ENCODE measurements at places on chromosomes 12 and 14.

GRCh38 chr12:54579258-54579657 is 9.2 kb downstream of the PPP1R1A start:
- no peak for DNase-seq

DNA sequence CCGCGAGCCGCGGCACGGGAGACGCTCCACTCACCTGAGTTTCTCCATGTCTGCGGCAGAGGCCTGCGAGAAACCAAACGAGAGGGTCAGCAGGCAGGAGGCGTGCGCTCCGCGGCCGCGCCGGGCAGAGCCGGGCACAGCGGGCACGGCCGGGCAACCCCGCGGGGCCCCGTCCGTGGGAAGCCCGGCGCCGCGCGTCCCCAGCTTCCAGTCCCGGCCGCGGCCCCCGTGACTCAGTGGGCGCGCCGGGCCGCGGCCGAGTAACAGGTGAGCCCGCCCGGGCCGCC is 19.4 kb downstream of the BEGAIN start:
- no peak for DNase-seq

DNA sequence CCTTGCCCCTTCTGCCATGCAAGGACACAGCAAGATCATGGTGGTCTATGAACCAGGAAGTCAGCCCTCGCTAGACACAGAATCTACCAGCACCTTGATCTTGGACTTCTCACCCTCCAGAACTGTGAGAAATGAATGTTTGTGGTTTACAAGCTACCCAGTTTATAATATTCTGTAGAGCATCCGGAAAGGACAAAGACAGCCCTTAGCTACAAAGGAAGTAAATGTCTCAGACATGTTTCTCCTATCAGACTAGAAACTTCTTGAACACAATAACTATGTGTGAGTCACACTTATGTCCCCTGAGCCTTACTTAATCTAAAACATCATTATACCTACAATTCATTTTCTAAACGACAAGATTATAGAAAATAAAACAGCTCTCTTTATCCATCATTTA is 176.7 kb downstream of the KLHL28 start:
- peak; percentile 61 for DNase-seq

DNA sequence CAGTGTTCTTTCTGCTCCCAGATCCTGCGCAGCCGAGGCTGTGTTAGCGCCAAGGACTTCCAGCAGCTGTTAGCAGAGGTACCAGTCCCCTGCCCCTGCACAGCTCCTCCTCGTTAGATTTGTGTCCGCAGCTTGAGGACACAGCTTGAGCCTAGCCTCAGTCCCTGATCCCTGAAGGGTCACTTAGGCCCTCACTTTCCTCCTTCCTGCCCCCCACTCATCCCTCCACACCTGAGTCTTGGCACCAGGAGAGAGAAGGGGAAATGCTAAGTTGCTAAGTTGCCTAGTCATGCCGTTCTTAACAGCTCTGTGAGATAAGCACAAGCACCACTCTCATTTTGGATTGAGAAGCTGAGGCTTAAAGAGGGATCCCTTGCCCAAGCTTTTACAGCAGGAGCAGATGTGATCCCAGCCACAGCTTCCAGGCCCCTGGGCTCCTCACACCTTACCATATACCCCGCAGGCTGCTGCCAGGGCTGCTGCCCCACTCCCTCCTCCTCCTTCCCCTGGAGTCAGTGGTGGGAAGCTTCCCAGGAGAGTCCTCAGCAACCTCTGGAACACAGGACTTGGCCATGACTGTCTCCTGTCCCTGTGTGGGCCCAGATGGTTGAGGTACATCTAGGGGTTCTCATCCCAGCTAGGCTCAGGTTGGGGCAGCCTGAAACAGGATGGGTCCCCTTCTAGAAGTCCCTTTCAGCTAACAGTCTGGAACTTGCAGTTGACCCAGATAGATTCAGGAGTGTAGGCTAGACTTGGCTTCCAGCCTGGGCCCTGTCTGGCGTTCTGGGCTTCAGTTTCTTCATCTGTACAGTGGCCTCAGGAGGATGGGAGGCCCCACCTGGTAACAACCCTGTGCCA is 975 bp downstream of the OGFOD2 start:
- DNase-seq = no peak

- DNase-seq = no peak
Observed at GRCh38 chr12:116392061-116392460, 114.6 kb upstream of the MED13L start.

DNA sequence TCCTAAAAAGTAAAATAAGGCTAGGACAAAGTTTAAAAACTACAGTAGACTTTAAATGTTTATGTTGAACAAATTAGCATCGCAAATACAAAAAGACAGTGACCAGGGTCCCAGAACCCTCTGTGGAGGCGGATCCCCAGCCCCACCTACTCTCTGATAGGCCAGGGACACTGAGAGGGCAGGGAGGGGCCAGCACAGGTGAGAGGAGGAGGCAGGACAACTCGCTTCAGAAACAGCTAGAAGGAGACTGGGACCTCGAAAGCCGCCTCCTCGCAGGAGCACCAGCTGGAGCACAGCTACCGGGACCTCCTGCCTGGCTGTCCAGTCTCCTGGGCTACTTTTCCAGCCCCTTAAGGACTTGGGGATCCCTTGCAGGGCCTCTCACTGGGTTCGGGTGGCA is 992 bp downstream of the DNAH10 start:
- DNase-seq = no peak

DNA sequence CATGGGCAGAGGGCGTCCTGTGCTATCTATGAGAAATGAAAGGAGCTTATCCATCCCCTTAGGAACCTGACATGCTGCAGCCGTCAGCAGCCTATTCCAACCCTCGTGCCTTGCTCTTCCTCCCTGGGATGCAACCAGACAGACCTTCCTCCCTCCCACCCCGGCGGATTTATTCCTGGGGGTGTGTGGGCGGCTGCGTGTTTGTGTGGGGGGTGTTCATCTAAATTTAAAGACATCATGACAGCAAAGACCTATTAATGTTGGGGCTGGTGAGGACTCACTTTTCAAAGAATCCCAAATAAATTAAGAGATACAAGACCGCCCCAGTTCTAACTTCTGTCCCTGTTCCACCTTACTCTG is 52.0 kb downstream of the WSCD2 start:
- DNase-seq = no peak

GRCh38 chr14:29554335-29554734 is 373.3 kb downstream of the PRKD1 start:
- DNase-seq = no peak

- DNase-seq = peak; percentile 26
Observed at GRCh38 chr12:642633-643474, 20.4 kb downstream of the NINJ2 start.

DNA sequence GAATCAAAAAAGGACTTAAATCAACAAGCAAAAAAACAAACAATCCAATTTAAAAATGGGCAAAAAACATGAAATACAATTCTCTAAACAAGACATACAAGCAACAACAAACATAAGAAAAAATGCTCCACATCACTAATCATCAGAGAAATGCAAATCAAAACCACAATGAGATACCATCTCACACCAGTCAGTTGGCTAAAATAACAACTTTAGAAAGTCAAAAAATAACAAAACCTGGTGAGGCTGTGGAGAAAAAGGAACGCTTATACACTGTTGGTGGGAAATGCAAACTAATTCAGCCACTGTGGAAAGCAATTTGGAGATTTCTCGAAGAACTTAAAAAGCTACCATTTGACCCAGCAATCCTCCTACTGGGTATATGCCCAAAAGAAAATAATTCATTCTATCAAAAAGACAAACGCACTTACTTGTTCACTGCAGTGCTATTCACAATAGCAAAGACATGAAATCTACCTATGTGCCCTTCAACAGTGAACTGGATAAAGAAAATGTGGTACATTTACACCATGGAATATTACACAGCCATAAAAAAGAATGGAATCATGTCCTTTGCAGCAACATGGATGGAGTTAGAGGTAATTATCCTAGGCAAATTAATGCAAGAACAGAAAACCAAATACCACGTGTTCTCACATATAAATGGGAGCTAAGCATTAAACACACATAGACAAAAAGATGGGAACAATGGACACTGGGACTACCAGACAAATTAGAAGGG is 26.9 kb downstream of the PRKD1 start:
- no peak for DNase-seq

DNA sequence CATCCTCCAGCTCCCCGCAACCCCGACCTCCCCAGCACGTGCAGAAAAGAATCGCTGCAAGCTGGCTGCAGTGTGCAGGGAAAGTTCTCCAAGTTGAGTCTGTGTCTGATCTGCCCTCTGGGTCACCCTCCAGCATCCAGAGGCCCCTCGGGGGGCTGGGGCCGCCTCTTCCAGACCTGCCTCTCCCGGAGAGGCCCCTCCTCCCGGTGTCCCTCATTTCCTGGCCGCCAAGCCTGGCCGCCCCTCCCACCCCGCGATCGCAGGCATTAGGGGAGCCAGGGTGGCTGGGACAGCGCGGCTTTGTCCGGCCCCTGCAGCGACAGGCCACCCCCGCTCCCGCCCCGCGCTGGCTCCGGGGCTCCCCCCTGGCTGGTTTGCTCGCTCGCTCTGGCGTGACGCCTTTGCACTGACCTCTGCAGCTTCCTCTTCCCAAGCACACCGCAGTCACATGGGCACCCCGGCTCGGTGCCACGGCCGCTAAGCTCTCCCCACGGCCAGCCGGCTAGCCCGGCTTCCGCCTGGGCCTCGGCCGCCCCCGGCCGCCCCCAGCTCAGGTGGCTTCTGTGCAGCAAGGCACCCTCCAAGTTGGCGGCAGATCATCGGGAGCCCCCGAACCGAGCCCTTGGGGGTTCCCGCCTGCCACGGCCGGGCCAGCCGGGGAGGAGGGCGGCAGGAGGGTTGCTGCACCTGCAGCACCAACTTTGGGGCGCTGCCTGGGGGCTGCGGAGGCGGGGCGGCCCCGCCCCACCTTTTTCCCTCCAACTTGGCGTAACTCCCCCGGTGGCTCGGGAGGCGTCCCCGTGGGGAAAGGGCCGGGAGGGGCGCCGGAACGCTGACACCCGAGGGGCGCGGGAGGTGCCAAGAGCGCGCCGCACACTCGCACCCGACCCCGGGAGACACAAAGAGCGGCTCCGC is 43.7 kb downstream of the KDM2B start:
- peak; percentile 73 for DNase-seq

GRCh38 chr14:55103005-55103640 is 25.9 kb upstream of the LGALS3 start:
- peak; percentile 96 for DNase-seq

GRCh38 chr14:25389948-25390347 is 340.0 kb upstream of the STXBP6 start:
- no peak for DNase-seq

GRCh38 chr12:12398026-12398859 is 41.4 kb downstream of the BORCS5 start:
- peak; percentile 95 for DNase-seq

- DNase-seq = no peak
Observed at GRCh38 chr14:94653321-94653720, 41.1 kb downstream of the SERPINA3 start.

GRCh38 chr14:90781876-90782275 is 34.4 kb downstream of the TTC7B start:
- DNase-seq = no peak

GRCh38 chr12:101819467-101819866 is 11.3 kb downstream of the GNPTAB start:
- DNase-seq = no peak

- DNase-seq = no peak
Observed at GRCh38 chr14:76955575-76956315, 72.8 kb downstream of the IRF2BPL start.

- no peak for DNase-seq
Observed at GRCh38 chr14:56905282-56905681, 95.0 kb upstream of the OTX2 start.

- DNase-seq = peak; percentile 27
Observed at GRCh38 chr12:107635139-107635538, 50.5 kb upstream of the PWP1 start.

GRCh38 chr12:4024701-4025100 is 151.5 kb upstream of the PARP11 start:
- no peak for DNase-seq

- DNase-seq = no peak
Observed at GRCh38 chr12:60042835-60043234, 447.0 kb downstream of the SLC16A7 start.

- DNase-seq = no peak
Observed at GRCh38 chr14:31078766-31079165, 52.6 kb upstream of the STRN3 start.

- no peak for DNase-seq
Observed at GRCh38 chr14:33534632-33535031, 416.2 kb downstream of the EGLN3 start.

DNA sequence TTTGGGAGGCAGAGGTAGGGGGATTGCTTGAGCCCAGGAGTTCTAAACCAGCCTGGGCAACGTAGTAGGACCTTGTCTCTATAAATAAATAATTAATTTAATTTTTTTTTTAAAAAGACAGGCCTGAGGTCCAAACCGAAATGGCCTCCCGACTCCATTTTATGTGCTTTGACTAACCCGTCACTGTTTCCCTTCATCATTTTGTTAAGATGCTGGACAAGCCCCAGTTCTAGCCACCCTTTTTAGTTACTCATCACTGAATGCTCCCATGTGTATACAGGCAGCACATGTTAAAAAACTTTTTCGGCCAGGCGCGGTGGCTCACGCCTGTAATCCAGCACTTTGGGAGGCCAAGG is 83.6 kb upstream of the RESF1 start:
- no peak for DNase-seq

DNA sequence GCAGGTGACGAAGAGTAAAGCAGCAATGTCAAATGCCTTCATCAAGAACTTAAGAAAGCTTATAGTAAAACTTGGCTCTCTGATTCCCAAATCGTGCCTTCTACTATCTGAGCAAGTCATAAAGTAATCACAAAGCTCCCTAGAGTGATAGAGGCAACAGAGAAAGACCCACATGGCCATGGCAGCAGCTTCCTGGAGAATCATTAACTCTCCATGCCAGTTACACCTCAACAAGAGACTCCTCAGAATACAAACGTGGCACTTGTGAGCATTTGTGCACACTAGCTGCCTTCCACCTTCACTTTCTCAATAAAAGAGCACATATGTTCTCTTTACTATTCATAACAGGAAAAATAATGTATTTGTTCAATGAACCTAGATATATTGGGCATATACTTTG is 48.0 kb downstream of the PLCZ1 start:
- DNase-seq = no peak

GRCh38 chr14:64688811-64689281 is 15.4 kb upstream of the PLEKHG3 start:
- no peak for DNase-seq

- no peak for DNase-seq
Observed at GRCh38 chr12:6461401-6462233, 8.9 kb downstream of the VAMP1 start.

DNA sequence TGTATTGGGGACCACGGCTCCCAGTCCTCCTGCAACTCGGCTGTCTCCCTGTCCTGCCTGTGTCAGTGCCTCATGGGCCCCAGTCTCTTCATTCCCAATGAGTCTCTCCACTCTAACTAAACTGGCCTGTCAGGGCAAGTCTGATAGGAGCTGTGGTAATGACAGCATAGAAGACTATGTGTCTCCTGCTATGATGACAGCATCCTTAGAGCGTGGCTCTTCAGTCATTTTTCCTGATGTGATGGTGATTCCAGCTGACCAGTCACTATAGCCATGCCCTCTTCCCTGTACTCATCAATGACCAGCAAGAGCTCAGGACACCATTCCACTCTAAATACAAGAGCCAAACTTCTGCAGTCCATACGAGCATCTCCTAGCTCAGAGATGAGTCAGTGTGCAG is 339.8 kb downstream of the PCNX1 start:
- DNase-seq = no peak

- DNase-seq = no peak
Observed at GRCh38 chr12:5073054-5073453, 29.4 kb downstream of the KCNA5 start.
